Dermis microvascular lymphatic vessel endothelial cell (primary cell): ENCODE measurements at places on chromosomes 13 and 19.

GRCh38 chr19:16204005-16204294 is 6.2 kb downstream of the AP1M1 start:
- DNase-seq, result no peak

DNA sequence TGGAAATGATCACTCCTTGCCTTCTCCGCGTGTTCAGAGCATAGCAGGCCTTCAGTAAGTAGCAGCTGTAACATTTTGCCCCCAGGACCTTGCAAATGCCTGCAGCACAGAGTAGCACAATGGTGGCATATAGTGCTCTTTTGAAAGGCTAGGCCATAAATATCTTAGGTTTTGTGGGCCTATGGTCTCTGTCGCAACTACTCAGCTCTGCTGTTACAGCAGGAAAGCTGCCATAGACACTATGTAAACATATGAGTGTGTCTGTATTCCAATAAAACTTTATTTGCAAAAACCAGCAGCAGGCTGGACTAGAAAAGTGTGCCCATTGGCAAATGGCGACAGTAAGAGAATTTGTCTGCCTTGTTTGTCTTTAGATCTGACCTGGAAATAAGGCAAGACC is 9.4 kb downstream of the ITPKC start:
- DNase-seq, result no peak

- no peak for DNase-seq
These were observed 871.4 kb upstream of the GPC6 start for GRCh38 chr13:92355213-92355612.

DNA sequence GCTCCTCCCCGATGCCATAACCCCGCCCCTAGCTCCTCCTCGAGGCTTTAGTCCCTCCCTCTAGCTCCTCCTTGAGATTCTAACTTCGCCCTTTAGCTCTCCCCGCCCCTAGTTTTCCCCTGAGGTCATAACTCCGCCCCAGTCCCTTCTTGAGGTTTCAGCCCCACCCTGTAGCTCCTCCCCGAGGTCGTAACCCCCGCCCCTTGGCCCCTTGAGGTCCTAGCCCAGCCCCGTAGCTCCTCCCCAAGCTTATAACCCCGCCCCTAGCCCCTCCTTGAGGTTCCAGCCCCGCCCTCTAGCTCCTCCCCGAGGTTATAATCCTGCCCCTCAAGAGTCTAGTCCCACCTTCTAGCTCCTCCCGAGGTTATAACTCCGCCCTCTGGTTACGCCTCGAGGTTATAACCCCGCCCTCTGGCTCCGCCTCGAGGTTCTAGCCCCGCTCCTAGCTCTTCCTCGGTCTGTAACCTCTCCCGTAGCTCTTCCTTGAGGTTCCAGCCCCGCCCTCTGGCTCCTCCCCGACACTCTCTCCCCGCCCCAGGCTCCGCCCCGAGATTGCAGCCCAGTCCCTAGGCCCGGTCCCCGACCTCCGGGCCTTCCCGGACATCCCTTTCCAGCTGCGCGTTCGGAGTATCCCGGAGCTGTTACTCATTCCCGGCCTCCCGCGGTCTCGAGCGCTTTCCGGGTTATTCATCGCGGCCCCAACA is 1.4 kb downstream of the PLAUR start:
- peak; percentile 99 for DNase-seq

DNA sequence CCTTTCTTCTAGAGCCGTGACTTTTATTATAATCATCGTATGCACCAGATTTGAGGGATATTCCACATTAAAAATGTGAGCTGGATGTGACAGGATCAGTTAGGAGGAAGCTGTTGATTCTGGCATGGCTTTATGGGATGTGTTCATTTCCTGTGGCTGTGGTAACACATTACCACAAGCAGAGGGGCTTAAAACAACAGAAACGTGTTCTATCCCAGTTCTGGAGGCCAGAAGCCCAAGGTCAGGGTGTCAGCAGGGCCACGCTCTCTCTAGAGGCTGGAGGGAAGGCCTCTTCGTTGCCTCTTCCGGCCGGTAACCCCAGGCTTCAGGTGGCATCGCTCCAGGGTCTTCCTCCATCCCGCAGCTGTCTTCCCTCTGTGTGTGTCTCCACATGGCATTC is 14.5 kb downstream of the MED25 start:
- DNase-seq, result peak; percentile 88

DNA sequence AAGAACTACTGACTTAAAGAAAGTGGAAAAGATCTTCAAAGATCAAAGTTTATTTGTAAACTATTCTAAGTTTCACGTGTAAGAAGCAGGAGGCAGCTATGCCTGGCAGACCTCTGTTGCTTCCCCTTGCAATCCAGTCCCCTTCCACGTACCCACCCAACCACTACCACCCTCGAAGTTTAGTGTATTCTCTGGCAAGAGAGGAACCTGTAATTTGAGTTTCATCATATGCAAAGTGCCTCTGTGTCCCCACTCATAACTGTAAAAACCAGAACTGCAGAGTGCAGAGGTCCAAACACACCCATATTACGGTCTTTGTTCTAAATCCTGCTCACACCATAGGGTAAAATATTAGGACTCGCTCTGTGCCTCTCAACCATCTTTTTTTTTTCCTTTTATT is 75.8 kb upstream of the FRY start:
- DNase-seq, result no peak

DNA sequence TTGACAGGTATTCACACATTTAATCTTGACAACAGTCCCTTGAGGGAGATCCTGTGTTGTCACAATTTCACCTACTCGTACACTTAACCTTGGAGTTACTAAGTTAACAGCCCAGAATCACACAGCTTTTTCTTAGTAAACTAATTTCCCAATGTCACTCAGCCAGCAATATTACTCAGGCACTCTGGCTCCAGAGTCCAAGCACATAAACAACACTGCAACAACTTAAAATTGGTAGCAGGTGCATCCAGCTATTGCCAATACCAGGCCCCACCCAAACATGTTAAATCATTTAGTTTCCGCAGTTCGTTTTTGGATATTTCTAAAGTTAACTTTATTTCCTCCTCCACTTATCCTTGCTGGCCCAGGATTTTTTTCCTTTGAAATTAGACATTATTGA is 32.7 kb downstream of the LIG4 start:
- no peak for DNase-seq

DNA sequence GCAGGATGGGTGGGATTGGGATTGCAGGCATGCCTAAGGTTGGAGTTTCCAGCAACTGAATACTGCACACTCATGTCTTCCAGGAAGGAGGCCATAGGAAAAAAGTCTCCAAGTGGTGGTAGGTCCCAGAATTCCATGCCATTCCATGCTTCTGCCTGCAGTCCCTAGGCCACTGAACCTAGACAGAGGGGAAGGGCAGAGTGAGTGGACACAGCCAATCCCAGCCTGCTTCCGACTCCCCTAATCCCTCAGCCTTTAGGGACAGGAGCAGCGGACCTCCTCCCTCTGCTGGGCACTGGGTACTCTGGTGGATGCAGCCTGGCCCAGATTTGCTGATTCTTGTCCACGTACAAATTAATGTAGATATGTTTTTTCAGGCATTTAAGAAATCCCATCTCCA is 17.0 kb downstream of the VSTM2B start:
- DNase-seq, result no peak

DNA sequence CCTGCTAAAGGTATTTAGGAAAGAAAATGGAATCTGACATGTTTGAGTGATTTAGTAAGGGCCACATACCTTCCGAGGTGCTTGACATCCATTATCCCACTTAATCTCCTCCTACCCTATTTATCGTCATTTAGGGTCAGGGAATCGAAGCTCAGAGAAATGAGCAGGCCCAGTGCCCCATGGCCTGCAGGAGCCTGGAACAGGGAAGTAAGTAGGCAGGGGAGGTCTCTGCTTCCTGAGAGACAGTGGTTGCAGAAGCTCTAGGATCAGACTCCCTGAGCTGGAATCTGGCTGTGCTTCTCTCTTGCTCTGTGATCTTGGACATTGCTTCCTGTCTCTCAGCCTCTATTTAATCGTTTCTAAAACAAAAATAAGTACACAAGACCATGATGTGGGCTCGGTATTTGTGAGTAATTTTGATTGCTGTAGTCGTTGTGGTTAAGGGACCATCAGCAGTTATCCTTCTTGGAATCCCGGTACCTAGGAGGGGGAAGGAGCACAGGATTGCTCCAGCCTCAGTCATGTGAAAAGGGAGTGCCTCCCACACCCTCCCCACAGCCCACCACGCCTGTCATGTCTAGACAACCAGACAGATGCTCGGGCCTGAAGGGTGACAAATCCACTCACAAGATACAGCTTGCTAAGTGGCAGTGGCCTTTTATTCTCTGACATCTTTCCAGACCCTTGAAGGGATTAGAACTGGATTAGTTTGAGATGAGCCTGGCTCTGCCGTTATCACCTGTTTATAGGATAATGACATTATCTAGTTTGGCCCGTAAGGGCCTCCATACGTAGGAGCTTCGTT is 169.2 kb upstream of the TSHZ3 start:
- DNase-seq, result no peak

GRCh38 chr13:102197193-102197592 is 204.7 kb downstream of the FGF14 start:
- DNase-seq, result no peak

DNA sequence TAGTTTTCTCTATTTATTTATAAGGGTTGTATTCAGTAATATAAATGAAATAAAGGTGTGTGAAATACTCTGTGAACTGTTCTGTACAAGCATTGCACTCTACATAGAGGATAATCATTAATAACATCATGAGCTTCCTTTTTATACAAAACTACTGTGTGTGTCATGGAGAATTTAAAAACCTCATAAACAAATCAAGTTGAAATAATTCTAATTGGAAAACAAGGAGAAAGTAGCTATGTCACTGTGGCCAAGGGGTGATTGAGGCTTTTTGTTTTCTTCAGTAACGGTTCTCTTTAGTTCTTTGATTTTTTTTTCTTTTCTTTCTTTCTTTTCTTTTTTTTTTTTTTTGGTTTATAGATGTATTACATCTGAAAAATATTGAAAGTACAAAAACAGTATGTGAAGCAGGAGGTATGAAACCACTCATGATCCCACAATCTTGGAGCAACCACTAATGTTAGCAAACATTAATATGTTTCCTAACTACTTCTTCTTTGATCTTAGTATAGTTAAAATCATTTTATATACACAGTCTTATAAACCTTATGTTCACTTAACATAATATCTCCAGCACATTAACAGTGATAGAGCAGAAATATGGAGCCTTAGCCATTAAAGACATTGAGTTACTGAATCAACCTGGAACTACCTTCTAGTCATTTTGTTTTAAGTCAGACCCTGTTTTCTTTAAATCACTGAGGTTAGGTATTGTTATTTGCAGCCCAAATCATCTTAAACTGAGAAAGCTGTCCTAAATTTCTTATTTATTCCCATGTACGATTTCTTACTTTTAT is 45.4 kb downstream of the WDFY2 start:
- DNase-seq, result no peak

GRCh38 chr19:18717601-18718000 is 34.1 kb downstream of the CRTC1 start:
- DNase-seq, result no peak

GRCh38 chr13:36192166-36192565 is 22.2 kb downstream of the SOHLH2 start:
- no peak for DNase-seq

DNA sequence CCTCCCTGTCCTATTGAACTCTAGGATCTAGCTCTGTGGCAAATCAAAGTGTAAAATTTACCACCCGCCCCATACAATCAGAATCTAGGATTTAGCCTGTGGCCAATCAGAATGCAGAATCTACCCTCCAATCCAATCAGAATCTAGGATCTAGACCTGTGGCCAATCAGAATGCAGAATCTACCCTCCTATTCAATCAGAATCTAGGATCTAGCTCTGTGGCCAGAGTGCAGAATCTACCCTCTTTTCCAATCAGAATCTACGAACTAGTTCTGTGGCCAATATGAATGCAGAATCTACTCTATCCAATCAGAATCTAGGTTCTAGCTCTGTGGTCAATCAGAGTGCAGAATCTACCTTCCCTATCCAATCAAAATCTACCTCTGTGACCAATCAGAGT is 25.8 kb downstream of the PRKD2 start:
- DNase-seq, result no peak

DNA sequence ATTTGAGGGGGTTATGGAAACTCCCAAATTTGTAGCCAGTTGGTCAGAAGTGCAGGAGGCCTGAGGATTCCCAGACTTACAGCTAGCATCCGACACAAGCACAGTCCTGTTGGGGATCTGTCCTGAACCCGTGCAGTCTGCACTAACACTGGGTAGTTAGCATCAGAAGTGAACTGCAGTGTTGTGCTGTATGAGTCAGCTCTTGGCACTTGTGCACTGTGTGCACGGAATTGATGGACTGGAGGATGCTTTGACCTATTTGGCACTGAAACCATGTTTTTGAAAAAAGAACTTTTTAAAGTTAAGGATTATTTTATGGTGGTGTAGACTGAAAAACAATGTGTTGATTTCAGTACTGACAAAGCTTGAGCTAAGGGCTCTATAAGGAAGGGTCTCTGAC is 279.0 kb downstream of the NHLRC3 start:
- DNase-seq, result peak; percentile 52

- DNase-seq, result no peak
These were observed 327.1 kb downstream of the RFC3 start for GRCh38 chr13:34145061-34145460.

DNA sequence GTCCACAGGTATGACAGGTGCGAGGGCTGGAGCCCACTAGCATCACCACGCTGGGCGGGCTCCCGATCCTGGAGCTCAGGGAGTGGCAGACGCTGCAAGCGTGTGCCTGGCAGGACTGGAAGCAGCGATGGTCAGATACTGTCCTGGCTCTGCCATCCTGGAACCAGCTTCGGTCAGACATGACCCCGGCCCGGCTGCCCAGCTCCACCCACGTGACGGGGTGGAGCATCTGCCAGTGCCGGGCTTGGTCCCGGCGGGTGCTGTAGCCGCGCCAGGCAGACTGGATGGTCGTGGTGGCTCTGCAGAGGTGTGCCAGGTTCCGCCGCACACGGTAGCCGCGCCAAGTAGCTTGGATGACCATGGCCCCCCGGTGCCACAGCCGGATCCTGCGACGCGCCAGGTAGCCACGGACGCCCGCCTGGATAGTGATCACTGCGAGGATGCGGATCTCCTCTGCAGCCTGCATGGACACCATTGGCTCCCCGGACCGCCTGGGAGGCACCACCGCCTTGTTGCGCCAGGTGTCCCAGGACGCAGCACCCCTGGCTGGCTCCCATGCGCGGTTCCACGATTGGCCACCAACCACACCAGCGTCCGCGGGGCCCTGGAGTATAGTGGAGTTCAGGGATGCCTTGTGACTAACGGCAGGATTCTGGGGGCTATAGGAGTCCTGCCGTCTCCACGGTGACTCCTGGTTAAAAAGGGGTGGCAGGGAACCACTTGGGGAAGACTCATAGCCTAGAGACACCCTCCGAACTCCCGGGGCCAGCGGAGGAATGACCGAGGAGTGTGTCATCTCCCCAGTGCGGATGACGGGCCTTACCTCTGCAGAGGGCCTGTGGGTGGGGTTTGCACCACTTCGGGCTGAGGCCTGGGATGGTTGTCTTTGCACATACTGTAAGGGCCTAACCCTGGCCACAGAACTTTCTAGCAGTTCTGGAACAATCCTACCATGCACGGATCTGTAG is 16.5 kb downstream of the IQCN start:
- DNase-seq, result no peak
